ENCODE measurements at places on chromosomes 6 and 20.

DNA sequence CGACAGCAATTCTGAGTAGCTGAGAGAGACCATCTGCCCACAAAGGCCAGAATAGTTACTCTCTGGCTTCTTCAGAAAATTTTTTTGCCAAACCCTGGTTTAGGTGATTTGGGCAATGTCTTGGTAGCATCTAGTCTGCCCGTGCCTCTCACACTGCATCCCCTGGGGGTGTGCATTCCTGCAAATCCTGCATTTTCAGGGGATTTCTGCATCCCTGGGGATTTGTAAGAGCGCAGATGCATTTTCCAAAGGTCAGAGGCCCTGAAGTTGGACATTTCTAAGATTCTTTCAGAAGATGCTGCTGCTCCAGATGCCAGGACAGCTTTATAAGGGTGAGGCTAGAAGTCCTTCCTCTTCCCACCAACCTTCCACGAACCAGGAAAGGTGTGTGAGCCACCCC, 4.0 kb downstream of the CST9 start:
- DNase-seq = no peak

- DNase-seq = no peak
Measured at GRCh38 chr20:53174454-53174853, 202.3 kb downstream of the TSHZ2 start.

DNA sequence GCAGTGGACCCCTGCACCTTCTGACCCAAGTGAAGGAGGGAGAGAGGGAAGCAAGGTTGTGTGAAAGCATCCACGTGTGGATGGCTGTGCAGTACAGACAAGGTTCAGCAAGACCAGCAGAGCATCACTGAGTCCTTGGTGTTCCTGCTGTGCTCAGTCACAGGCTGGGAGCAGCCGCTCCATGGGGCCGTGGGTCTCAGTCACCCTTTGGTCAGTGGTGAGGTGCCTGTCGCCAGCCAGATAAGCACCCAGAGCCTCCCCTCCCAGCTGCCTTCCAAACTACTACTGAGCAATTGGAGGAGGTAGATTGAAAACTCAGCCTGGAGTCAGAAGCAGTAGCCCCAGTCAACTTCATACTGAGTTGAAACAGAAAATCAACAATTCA, 218.9 kb downstream of the SLC24A3 start:
- no peak for DNase-seq

DNA sequence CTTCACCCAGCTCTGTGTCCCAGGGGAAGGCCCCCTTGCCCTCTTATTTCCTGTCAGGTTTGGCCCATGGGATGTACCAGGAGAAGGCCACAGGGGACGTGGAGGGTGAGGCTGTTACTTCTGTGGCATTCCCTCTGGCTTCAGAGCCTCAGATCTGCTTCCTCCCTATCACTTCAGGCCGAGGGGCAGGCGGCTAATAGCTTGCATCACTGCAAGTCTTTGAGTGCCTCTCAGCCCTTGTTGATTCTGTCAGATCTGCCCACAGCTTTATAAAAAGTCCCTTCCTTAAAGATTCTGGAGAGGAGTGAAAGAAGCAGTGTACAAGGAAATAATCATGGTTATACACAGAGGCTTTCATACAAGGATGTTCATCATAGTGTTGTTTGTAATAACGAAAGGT, 86.9 kb downstream of the LRFN2 start:
- no peak for DNase-seq

GRCh38 chr6:54990001-54990400, 143.4 kb downstream of the FAM83B start:
- DNase-seq = no peak

- DNase-seq = peak; percentile 74
Measured at GRCh38 chr6:52286798-52287432, 2.4 kb upstream of the MCM3 start.

GRCh38 chr6:109653264-109653663, 37.7 kb downstream of the AK9 start:
- no peak for DNase-seq

DNA sequence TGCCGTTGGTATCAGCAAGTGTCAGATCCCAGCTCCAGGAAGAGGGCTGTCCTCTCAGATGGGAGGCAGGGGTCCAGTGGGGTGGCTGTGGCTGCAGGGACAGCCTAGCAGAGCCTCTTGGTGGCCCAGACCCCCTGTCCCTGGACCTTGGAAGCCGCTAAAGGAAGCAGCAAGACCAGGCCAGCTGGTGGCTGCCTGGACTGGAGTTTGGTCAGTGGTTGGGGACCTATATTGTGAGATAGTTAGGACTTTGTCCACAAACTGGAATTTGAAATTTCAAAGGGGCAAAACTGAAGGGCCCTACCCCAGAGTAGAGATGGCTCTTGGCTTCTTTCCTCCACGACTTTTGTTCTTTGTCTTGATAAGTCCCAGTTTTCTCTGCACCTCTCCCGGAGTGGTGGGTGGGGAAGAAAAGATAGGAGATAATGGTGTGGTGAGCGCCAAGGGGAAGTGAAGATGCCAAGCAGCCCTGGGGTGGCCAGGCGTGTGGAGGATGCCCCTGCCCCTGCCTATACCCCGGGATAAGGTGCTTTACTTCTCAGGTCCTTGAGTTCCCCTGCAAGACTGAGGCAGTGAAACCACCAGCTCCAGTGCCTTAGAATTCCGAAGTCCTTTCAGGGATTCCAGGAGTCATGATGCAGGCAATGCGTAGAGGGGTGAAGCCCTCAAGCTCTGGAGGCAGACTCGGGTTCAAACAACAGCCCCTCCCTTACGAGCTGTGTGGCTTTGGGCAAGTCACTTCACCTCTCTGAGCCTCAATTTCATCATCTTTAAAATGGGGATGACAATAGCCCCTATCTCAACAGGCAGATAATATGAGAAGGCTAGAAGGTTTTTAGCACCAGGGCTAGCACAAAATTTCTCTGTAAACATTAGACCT, 40.2 kb downstream of the HNF4A start:
- no peak for DNase-seq

Measured in tibial artery (tissue), 4 donors.